ENCODE measurements at places on chromosomes 11 and 22.

DNA sequence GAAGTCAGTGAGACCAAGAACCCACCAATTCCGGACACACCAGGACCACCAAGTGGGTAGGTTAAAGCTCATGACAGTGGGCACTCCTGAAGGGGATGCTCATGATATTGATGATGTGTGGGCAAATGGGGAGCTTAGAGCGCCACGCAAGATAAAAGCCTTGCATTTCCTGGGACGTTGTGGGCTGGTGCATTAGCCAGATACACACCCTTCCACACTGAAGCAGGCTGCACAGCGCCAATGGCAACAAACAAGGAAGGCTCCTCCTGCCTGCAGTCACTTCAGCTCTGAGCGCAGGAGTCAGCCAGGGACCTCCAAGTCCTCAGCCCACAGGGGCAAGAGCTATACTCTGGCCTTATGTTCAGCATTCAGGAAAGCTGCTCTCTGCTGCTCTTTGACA lies 20.6 kb downstream of the TMEM218 start:
- no peak for DNase-seq

GRCh38 chr11:65452806-65453490 lies 30.4 kb downstream of the NEAT1 start:
- DNase-seq = peak; percentile 94

- DNase-seq = peak; percentile 97
Observed at GRCh38 chr11:100849009-100849900, 162.2 kb downstream of the ARHGAP42 start.

- no peak for DNase-seq
Observed at GRCh38 chr11:61696602-61697001, 16.4 kb downstream of the DAGLA start.

DNA sequence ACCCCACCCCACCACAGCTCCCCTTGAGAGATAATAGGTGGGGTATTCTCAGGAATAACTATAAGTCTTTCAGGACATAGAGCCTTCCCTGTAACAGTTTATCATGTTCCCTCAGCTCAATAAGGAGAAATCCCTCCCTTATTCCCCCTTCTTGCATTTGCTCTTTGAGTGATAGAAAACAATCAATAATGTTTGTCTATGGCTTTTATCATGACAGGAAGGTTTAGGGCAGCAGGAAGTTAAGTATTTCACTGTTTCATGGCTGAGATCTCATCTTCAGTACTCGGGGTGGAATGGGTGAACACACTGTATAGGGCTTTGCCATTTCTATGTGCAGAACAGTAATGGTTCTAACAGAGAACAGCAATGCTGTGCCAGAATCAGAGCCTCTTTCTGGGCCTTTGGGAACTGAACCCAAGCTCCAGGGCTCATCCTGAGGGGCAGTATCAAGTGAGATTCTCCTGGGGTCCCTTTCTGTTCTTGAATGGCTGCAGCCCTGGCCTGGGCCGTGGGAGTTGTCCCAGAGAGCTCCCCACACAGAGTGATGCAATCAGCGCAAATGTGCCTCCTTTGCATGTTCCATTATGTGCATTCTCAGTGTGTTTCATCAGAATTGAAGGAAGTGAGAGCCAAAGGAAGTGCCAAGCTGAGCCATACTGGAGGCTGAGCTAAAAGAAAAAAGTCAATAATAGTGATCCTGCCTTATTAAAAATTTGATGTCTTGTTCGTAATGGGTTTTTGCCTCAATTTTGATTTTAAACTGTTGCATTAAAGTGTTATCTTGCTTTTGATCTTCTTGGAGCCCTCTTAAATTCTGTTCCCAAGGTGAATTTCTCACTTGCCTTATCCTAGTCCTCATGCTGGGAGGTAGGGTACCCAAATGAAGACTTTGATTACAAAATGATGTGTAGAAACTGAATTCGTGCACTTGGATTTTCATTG lies 2.9 kb upstream of the CYP2R1 start:
- peak; percentile 78 for DNase-seq

- DNase-seq = peak; percentile 71
Observed at GRCh38 chr22:47839595-47840227, 1077.3 kb downstream of the TBC1D22A start.

- peak; percentile 54 for DNase-seq
Observed at GRCh38 chr11:77654770-77655434, 17.3 kb upstream of the CLNS1A start.

DNA sequence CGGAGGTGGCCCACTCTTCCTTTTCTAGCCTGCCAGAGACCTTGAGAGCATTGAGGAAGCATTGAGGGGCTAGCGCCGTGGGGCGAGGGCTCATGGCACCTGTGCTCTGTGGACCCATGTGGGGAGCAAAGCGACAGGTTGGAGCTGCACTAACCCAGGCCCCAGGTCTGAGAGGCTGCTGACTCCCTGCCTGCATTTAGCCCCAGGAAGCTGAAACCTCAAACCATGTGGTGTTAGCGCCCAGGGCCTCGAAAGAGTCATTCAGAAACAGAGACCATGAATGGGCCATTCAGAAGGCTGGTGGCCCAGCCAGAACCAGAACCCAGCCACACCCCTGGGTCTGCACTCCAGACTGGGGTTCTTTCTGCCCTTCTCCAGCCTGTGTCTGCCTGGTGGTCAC lies 88.6 kb downstream of the BCR start:
- no peak for DNase-seq

DNA sequence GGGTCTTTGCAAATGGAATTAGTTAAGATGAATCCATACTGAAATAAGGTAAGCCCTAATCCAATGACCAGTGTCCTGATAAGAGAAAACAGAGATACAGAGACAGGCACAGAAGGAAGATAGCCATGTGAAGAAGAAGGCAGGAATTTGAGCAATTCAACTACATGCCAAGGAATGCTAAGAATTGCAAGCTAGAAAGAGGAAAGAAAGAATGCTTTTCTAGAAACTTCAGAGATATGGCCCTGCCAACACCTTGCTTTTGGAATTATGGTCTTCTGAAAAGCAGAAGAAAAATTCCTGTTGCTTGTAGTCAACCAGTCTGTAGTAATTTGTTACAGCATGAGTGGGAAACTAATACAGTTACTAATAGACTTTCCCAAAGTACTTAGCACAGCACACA lies 111.3 kb downstream of the SLC17A6 start:
- DNase-seq = peak; percentile 75

GRCh38 chr11:57873196-57873911 lies 111.8 kb downstream of the CTNND1 start:
- DNase-seq = no peak

DNA sequence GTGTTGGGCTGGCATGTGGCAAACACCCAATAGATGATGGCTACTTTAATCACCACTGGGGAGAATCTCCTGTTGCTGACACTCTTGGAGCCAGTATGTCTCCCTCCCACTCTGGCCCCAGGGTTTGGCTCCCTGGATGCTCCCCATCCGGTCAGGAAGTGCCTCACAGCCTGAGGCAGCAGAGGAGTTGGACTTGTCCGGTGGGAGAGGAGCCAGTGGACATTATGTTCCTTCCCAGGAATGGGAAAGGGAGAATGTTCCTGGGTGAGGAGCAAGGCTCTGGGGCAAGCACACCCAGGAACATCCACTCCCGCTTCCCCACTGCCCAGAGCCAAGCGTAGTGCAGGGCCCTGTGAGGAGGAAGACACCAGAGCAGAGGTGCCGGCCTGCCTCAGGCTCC lies 84.6 kb upstream of the NAV2 start:
- DNase-seq = no peak

DNA sequence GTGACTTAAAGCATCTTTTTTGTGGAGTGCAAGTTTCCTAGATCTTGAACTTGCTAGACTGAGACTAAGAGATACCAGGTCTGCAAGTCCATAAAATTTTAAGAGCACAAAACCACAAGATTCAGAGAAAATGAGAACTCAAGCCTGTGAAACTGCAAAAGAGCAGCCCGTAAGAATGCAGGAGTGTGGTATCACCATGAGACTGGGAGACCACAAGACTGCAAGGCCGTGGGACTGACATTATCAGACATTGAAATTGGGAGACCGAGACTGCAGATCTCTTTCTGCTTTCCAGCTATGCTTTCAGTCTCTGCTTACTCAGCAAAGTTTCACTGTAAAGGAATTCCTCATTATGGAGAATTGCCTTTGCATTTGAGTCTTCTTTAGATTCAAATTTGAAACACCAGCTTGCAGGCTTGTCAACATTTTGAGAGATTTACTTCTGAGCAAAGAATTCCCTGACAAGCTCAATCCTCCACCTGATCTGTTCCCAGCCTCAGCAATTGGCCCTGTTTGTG lies 621.2 kb downstream of the KCNA4 start:
- DNase-seq = no peak

DNA sequence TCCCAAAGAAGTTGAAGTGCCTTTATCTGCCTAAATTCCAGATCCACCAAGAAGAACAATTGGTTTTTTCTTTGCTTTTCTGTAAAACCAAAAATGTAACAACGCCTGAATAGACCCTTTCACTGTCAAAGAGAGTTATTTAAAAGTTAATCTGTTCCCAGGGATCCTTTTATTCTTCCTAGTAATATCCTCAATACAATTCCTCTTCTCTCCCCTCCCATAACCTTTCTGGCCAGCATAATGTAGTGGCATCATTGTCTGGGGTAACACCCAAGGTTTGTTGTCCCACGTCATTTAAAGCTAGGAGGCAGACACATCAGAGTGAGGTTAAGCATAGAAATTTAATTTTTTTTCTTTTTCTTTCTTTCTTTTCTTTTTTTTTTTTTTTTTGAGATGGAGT lies 39.9 kb downstream of the MS4A2 start:
- DNase-seq = no peak

- no peak for DNase-seq
Observed at GRCh38 chr11:124736736-124737135, 3.0 kb upstream of the NRGN start.

DNA sequence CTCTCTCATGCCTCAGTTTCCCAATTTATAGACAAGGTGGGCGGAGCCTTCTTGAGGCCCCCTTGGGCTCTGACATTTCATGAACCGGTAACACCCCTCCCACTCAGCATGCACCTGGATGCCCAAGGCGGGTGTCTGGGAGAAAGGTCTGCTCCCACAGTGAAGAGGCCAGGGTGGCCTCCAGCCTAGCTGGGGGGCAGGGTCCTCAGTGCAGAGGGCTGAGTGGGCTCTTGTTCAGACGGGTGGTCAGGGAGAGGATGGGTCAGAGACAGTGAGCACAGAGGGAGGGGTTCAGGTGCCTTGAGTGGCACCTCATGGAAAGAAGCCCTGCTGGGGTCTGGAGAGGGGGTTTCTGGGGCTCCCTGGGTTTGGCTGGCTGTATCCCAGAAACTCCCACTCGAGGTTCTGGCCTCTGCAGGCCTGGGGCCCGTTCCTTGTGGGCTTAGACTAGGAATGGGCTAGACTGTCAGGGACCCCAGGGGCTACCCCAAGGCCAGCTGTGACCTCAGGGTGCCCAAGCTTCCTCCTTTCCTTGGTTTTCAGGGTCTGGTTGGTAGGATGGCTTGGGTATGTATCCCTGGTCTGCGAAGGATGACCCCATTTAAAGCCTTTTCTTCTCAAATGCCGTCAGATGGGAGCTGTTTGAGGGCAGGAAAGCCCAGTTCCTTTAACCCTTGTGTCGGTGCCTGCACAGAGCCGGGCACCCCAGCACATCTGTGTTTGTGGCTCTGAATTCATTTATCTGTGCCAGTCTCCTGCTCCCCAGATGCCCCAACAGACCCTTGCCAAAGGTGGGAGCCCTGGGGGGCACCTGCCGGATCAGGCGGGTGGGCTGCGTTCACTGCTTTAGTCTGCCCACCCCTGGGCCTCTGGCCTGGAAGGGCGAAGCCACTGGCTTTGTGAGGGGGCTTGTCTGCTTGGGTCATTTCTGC lies 1.2 kb downstream of the SYNGR1 start:
- no peak for DNase-seq

DNA sequence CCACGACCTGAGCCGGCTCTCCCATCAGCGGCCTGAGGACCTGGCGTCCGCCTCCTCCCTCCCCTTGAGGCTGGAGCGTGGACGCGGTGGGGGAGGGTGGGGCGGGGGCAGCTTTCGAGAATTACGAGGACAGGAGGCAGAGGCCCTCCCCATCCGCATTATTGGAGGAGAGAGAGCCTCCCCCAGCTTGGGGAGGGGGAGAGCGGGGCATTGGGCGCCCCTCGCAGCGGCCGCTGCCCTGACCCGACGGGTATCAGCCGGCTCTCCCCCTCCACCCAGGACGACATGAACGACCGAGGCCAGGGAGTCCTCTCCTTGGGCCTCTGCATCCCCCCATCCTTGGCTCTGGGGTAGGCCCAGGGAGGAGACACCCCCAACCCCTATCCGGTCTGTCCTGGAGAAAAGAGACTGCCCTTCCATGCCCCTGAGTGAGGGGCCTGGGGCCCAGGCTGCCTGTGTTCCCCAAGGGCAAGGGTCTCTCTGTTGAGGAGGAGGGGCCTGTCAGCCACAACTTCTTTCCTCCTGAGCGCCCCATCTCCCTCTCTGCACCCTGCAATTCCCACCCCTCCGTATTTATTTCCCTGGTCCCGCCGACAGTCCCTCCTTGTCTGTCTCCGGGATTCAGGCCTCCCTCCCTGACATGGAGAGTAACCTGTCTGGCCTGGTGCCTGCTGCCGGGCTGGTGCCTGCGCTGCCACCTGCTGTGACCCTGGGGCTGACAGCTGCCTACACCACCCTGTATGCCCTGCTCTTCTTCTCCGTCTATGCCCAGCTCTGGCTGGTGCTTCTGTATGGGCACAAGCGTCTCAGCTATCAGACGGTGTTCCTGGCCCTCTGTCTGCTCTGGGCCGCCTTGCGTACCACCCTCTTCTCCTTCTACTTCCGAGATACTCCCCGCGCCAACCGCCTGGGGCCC lies 495 bp downstream of the GPR137 start:
- DNase-seq = no peak

- no peak for DNase-seq
Observed at GRCh38 chr11:108500721-108501120, 2.5 kb upstream of the POGLUT3 start.

DNA sequence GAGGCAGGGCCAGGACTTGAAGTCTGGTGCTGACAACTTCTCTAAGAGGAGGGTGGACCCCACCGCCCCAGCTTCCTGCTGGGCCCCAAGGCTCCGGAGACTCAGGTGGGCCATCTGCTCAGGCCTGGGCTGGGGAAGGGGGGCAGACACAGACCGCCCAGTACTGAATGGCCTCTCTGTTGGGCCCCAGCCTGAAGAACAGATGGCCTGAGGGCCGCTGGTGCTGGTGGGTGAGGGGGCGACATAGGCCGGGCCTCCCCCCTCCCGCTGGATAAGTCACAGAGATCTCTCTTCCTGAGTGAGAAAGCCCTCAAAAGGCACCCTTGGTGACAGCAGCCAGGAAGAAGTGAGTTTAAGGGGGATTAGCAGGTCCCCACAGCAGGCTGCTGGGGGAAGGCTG lies 12.5 kb upstream of the TP53I11 start:
- no peak for DNase-seq

- no peak for DNase-seq
Observed at GRCh38 chr22:36817525-36817848, 652 bp upstream of the PVALB start.

GRCh38 chr11:1746956-1747752 lies 3.2 kb downstream of the IFITM10 start:
- DNase-seq = no peak

DNA sequence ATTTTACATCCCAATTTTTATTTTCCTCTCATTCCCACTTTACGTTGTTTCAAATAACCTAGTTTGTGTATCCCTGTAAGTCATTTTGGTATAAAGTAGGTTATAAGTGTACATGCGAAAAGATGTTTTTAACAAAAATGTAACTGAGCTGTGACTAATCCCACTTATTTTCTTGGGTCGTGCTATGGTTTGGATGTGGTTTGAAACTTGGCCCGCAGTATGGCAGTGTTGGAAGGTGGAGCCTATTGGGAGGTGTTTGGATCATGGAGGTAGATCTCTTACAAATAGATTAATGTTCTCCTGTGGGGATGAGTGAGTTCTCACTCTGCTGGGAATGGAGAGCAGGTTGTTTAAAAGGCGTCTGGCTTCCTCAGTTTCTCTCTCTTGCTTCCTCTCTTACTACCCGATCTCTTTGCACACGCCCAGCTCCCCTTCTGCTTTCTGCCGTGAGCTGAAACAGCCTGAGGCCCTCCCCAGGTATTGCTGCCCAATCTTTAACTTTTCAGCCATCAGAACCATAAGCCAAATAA lies 7.2 kb downstream of the RPL27A start:
- peak; percentile 24 for DNase-seq

Data from fibroblast of skin of abdomen (primary cell).